Epithelial cell of umbilical artery (primary cell): ENCODE measurements at places on chromosomes 6 and 20. TPM values are rescaled to one million over a fixed set of nuclear protein-coding genes. Genes with fewer than 3 reads are reported as not detected.

Gene PTK7
- total RNA-seq: 36.9 and 42.9 TPM in 2 replicates

Gene CDH4
- total RNA-seq: under 0.01 and 0.46 TPM in 2 replicates

Gene THBS2
- 3.6 and 6.5 TPM in 2 replicates for total RNA-seq

Gene SYCP2
- total RNA-seq: 0.30 and 0.32 TPM in 2 replicates

Gene EHMT2
- 36.4 and 43.8 TPM in 2 replicates for total RNA-seq

Gene DCDC2
- under 0.01 and 0.15 TPM in 2 replicates for total RNA-seq

Gene TAF11
- 42.2 and 50.0 TPM in 2 replicates for total RNA-seq

Gene C20orf141
- total RNA-seq: not detected in 2 replicates
